ENCODE measurements at places on chromosomes 12 and 14. TPM values are rescaled to one million over a fixed set of nuclear protein-coding genes. Genes with fewer than 3 reads are reported as not detected.

P3H3 gene
- total RNA-seq = 5.4 TPM

- DNase-seq = no peak
Observed at GRCh38 chr12:57456145-57456700, 1.1 kb downstream of the INHBE start.

GRCh38 chr14:96102081-96102856, 63.1 kb downstream of the C14orf132 start:
- no peak for DNase-seq

DNA sequence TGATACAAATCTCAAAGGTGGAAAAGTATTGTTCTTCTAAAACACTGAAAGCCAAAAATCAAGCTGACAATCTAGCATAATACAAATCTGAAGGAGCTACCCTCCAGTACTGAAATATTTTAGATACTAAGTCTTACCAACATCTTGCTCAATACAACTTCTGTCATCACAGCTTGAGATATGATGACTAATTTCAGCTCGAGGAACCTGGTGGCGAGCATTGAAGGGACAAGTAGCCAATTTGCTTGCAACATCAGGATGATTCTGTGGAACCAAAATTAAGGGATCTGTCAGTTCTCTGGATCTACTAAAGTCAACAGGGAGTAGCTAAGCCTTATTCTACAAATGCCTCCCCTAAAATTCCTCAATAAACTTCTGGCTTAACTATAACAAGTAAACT, 10.4 kb downstream of the GTSF1 start:
- no peak for DNase-seq

All from omental fat pad (tissue), 4 donors.